CD4-positive, alpha-beta T cell treated with Interleukin-21 for 1 hour (primary cell): ENCODE measurements at places on chromosomes 1 and 21.
A peak's percentile ranks its signal among the peaks of the same experiment; 100 is the strongest.

GRCh38 chr1:203182387-203182953 lies 4.0 kb downstream of the CHI3L1 start:
- no peak for DNase-seq

DNA sequence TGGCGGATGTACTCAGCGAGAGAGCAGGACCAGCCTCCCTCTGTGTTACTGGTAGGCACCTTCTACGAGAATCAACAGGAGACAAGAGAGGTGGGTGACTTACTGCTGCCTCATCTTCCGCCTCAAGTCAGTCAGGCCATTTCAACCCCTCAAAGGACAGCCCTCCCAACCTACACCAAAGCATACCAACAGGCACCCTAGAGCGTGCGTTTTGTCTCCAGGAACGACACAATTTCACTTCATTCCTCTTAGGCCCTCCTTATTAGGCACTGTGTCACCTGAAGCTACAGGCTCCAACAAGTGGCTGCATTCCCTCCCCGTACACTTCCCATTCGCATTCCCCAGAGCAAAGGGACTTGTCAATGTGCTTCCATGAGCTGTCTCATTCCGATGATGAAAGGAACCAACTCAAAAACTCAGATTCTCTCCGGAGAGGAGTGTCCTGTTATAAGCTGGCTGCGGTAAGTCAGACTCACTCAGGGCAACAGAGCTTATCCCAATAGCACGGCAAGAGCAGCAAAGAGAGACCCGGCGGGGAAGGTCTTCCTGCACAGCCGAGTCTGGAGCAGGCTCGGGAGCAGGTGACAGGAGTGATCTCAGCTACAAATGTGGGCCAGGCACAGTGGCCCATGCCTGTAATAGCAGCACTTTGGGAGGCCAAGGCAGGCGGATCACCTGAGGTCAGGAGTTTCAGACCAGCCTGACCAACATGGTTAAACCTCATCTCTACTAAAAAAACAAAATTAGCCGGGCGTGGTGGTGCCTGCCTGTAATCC lies 120.6 kb upstream of the IFFO2 start:
- DNase-seq = no peak

- no peak for DNase-seq
Observed at GRCh38 chr1:38222891-38223290, 176.3 kb upstream of the POU3F1 start.

DNA sequence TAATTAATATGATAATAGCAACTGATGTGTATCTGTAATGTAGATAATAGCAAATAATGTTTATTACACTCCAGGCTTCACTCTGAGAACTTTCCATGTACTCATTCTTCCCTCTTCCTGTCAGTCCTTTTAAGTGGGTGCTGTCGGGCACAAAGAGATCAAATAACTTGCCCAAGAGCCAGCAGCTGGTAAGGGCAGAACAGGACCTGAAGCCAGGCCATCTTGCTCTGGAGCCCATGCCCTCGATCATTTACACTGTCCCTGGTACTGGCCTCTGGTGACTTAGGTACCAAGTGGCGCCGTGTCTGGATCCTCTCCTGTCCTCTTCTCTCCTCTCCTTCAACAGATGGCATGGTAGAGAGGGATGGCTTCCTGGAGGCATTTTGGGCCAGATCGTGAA lies 97.2 kb downstream of the VPS13D start:
- no peak for DNase-seq

DNA sequence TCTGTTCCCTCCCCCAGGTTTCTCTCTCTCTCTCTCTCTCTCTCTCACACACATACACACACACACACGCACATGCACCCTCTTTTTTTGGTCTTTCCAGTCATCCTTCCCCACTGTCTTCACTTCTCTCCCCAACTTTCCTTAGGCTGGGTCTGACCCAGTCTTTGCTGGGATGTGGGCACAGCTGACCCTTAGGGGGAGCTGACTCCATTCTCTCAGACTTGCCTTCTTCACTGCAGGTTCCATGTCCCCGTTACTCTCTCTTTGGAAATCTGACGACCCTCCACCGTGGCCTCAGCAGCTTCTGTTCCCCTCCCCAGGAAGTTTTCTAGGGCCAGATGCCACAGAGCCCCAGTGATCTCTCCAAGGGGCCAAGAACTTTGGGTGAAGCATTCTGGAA lies 2.1 kb downstream of the DISP3 start:
- DNase-seq = no peak

DNA sequence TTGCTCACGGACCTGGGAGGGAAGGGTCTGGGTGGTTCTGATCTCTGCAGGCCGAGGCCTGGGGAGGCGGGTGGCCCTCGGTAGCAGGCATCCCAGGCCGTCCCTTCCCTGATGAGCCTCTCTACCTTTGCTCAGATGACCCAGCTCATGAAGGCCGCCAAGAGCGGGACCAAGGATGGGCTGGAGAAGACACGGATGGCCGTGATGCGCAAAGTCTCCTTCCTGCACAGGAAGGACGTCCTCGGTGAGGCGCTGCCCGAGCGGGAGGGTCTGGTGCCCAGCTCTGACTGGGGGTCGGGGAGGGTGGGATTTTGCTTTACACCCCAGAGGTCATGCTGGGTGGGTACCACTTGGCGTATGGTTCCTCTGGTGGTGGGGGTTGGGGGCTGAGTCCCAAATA lies 76.5 kb downstream of the ARHGEF10L start:
- DNase-seq = no peak

- no peak for DNase-seq
Observed at GRCh38 chr1:101261623-101262022, 24.8 kb downstream of the S1PR1 start.

GRCh38 chr1:40665335-40666171 lies at the start of gene RIMS3:
RIMS3 (minus strand) TSS chr1:40665682; CDS start chr1:40641925, 23,757 bp downstream.
- DNase-seq = peak; percentile 88

DNA sequence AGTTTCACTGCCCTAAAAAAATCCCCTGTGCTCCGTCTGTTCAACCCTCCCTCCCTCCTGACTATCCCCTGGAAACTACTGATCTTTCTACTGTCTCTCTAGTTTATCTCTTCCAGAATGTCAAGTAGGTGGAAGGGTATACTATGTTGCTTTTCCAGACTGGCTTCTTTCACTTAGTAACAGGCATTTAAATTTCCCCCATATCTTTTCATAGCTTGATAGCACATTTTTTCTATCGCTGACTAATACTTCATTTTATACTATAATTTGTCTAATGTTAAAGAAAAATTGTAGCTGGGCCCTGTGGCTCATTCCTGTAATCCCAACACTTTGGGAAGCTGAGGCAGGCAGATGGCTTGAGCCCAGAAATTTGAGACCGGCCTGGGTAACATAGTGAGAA lies 142.8 kb downstream of the DSCAM start:
- DNase-seq = no peak

- no peak for DNase-seq
Observed at GRCh38 chr1:110118636-110119396, 6.6 kb downstream of the UBL4B start.

DNA sequence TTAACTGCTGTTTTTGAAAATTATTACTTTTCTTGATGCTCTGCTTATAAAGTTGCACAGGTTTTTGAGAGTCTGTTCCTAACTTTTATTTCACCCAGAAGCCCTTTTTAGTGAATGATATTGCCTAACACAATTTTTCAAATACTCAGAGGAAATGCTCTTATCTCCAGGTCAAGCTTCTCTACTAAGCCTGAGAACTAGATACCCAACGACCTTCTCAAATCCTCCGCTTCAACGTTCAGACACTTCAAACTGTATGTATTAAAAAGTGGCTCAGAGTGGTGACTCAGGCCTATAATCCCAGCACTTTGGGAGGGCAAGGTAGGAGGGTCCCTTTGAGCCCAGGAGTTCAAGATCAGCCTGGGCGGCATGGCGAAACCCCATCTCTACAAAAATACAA lies 88.5 kb downstream of the ASH1L start:
- DNase-seq = no peak

DNA sequence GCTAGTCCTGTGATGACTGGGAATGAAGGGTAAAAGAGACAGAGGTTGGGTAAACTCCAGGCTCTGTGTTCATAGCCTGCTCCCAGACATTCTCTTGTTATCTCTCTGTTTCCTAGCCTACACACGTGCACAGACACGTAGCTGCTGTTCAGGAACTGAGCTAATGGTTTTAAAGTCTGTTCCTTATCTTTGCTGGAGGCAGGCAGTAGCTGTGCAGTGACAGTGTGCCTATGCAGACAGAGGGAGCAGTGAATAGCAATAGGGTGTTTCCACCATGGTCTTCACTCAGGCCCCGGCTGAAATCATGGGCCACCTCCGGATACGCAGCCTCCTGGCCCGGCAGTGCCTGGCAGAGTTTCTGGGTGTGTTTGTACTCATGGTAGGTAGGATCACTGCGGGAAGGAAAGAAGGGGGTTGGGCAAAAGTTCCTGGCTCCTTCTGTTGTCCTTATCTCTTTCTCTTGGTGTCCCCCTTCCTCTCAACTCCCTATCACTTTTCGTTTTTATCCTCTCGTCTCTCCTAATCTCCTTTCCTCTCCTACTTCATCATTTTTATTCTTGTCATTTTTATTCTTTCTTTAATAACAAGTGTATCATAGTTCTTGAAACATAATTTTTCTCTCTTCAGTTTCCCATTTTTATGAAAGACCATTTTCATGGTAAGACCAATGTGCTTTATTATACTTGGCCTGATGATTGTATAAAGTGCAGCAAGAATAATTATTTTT lies at the start of gene AQP10:
TSS of gene AQP10 (plus strand) at position 212 of the 727 bp plus-strand sequence. CDS start at position 275, 63 bp downstream.
- no peak for DNase-seq

DNA sequence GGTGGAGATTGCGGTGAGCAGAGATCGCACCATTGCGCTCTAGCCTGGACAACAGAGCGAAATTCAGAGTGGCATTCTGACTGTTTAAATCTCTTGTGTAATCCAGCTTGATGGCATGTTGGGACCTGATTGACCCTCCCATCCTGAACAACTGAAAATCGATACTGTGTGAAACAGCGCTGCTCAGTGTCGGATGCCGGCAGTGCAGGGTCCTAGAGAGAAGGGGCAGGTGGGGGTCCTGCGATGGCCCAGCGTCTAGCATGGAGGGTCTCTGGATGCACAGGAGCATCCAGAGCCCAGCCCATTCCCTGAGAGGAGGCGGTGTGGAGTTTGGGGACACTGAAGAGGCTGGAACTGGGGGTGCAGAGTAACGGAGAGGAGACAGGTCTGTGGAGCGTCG lies 15.8 kb downstream of the AGT start:
- DNase-seq = no peak

- peak; percentile 86 for DNase-seq
Observed at GRCh38 chr21:33325222-33326067, 675 bp downstream of the IFNAR1 start.

DNA sequence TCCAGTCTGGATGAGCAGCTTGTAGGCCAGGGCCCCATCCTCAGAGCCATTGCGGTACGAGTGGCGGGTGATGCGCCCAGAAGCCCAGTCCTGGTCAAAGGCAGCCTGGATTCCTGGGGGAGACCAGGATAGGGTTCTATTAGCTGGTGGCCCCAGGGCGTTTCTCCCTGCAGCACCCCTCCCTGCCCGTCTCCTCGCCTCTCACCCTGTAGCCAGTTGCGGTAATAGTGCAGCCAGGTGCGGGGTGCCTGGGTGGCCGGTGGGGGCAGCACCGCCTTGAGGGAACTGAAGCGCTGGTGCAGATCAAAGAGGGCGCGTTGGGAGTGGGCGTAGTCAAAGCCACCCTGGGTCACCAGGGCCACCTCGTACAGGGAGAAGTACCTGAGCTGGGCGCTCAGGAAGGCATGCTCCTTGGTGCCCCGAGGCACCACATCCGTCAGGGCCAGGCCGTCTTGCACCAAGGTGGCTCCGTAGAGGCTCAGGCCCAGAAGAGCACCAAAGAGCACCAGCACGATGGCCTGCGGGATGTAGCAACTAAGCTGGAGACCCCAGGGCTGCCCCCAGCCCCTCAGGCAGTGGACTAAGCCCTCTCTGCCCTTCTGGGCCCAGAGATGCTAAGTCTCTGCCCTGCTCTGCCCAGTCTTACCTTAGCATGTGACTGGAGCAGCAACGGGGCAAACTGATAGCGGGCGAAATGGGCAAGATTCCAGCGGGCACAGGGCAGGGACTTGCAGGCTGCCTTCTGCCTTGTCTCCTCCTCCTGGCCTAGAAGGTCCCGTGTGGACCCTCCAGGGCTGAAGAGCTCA lies 15.7 kb downstream of the PTCH2 start:
- no peak for DNase-seq

GRCh38 chr1:110672001-110672752 lies 2.6 kb downstream of the KCNA3 start:
- peak; percentile 97 for DNase-seq

GRCh38 chr21:44734841-44735240 lies 23.5 kb upstream of the TSPEAR start:
- DNase-seq = no peak

DNA sequence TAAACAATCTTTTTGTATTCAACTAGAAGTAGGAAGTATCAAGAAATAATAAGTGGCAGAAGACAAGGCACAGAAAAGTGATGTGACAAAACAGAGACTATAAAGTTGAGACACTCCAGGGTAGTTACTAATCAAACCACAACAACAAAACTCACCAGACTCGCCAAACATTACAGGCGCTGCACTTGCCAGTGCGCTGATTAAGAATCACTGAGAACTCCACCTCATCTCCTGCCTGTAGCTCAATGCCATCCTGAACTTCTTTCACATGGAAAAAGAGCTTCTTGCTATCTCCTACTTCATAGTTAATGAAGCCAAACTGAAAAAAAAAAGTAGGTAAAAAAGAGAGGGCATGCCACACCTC lies 2.8 kb upstream of the NRAS start:
- no peak for DNase-seq

DNA sequence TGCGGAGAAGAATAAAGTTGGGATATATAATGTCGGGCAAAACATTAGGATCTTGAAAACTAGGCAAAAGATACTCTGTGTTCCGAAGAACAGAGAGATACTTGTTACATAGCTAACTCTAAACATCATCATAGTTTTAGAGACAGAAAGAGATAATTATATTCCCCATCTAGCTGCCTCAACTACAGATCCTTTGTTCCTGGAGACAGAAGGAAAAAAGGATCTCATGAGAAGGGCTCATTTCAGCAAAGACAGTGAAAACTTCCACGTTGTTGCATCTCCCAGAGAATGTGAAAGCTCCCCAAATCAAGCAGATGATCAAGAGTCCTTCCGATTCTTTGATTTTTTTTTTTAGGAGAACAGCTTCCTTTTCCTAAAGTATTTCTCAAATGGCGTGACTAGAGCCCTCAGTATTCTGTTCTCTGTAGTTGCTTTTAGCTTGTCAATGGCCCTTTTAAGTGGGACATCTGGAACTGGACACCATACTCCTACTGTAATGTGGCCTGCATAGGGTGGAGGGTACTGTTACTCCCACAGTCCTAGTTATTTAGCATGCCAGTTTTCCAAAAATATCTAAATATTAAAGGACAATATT lies 1048.2 kb downstream of the TTLL7 start:
- no peak for DNase-seq

GRCh38 chr1:91440847-91441246 lies 36.2 kb upstream of the HFM1 start:
- DNase-seq = no peak

- DNase-seq = no peak
Observed at GRCh38 chr1:98467586-98467985, 193.9 kb upstream of the SNX7 start.
